ENCODE measurements at places on chromosomes 13 and 19.

GRCh38 chr13:51637852-51638215 lies 53.6 kb downstream of the WDFY2 start:
- peak; percentile 56 for DNase-seq

- no peak for DNase-seq
These were observed 10.6 kb upstream of the ZNF460 start for GRCh38 chr19:57269515-57270250.

DNA sequence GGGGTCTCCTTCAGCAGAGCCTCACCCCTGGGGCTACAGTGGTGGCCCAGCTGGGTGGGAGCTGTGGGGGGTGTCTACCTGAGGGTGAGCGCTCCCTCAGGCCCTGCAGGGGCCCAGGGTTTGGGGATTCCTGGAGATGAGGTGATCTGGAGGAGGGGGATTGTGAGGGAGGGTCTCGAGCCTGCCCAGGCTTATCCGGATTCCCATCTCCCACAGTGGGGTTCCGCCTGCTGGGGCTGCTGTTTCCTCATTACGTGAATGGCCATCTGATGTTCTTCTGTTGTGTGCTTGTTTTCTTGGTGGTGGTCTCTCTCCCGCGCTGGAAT lies 4.4 kb downstream of the PPP1R37 start:
- no peak for DNase-seq

GRCh38 chr13:76833441-76833954 lies 52.7 kb downstream of the KCTD12 start:
- no peak for DNase-seq

DNA sequence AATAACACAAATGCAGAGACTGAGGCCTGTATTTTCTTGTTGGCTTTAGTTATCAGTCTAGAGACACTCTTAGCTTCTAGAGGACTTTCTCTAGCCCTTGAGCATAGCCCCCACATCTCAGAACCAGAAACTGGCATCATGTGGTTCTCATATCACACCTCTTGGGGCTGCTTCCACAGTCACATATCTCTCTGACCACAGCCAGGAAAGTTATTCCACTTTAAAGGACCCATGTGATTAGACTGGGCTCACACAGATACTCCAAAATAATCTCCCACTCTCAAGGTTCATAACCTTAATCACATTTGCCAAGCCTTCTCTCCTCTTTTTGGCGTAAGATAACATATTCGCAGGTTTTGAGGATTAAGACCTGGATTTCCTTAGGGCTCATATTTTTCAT lies 846.9 kb upstream of the MIR17HG start:
- DNase-seq, result no peak

- no peak for DNase-seq
These were observed 2.3 kb upstream of the TGDS start for GRCh38 chr13:94598281-94598680.

DNA sequence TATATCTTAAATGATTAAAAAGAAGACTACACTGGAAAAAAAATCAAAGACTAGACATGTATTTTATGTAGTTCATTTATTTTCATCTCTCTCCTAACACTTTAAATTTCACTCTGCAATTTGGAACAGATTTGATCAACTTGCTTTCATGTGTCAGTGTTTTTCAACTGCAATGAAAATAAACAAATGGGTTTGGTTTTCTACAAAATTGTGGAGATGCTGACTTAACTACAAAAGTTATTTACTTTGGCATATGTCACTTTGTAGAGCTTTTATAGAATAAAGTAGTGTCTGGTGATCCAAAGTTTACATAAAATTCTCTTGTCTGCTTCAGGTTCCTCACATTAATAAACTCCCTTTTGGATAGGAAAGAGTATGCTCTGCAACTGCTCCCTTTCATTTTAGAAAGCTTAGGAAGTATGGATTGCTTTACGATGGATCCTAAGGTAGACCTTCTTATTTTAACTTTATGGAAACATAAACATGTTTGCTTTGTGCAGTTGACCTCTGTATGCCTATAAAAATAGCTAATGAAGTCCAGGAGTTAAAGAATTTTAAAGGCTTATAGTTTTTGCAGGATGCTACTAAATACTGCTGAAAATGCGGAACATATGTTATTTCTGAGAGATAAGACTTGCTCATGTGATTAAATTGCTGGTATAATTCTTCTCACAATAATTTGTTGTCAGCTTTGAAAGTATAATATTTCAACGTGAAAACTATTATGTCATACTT lies 815.9 kb downstream of the PCDH9 start:
- DNase-seq, result no peak

GRCh38 chr13:97328222-97328790 lies 105.7 kb upstream of the RAP2A start:
- peak; percentile 78 for DNase-seq

DNA sequence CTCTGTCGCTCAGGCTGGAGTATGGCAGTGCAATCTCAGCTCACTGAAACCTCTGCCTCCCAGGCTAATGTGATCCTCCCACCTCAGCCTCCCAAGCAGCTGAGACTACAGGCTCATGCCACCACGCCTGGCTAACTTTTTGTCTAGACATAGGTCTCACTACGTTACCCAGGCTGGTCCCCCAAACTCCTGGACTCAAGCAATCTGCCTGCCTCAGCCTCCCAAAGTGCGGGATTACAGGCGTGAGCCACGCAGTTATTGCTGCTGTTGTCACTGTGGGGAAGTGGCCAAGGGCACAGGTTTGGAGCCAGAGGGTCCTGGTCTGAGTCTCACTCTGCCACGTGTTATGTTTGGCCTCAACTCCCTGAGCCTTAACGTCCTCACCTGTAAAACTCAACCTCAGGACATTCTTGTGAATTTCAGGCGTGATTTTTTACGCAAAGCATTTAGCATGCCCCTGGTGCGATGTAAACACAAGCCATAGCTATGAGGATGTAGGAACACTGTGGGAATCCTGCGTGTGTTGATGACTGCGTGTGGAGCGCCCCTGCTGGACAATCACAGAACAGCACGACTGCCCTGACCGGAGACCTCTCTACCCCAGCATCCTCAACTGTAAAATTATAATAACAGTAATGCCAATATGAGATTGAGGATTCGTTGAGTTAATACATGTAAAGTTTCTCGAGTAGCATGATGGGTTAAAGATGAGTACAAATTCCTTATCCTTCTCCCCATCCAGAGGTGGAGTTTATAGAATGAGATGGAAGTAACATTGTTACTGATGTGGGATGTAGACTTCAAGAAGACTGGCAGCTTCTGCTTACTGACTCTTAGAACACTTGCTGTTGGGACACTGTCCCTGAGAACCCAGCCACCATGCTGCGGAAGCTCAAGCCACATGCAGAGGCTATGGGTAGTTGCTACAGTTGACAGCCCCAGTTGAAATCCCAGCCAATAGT lies 41.8 kb upstream of the PNMA8B start:
- DNase-seq, result peak; percentile 68

All from ecto neural progenitor cell (in vitro differentiated cells).